ENCODE measurements at places on chromosomes 7 and 10.

GRCh38 chr7:106063024-106063423 is 49.1 kb downstream of the SYPL1 start:
- DNase-seq, result no peak

GRCh38 chr10:79173582-79174262 is 105.0 kb downstream of the ZMIZ1 start:
- no peak for DNase-seq

- no peak for DNase-seq
Observed at GRCh38 chr7:43750016-43750887, 8.2 kb upstream of the BLVRA start.

- no peak for DNase-seq
Observed at GRCh38 chr7:82559193-82559805, 115.7 kb upstream of the CACNA2D1 start.

DNA sequence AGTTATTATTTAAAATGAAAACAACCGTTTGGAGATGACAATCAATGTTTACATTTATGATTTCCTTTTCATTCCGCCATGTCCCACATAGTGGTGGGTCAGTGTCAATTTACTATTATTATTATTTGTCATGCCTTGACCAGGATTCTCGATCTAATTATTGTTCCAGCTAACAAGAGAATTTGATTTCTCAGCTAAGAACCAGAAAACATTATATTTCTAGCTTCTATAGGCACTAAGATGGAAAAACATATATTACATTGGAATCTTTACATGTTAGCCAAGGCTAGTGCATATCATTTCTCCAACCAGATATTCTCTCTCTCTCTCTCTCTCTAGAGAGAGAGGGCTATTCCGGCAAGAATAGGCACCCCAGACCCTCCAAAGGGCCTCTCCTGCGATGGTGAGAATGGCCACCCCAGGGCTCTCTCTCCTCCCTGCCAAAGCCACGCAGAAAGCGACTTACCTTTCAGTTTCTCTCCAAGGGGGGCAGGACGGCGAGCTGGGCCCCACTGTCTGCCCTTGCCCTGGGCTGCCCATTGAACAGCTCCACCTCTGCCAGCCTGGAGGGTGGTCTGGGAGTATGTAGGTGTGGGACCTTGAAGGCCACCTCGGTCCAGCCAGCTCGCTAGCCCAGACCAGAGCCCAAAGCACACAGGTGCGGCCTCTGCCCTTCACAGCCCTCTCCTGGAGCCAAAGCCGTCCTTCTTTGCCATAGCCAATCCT is 2.4 kb downstream of the HOXA3 start:
- no peak for DNase-seq

DNA sequence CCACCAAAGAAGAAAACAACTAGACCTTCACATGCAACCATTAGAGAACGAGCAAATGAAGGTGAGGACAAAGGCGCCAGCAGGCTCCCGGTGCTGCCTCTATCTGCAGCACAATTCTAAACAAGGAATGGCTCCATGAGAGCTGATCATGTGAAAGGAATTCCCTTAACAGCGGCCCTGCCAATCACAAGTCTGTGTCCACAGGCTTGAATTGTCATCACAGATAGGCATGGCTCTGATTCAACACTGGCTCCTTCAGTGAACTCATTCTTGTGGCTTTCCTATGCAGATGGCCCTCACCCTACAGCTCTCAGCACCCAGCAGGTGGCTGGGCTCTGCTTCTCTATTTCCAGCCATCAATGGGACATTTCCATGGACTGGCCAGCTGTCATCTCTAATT is 36.2 kb downstream of the LAMB1 start:
- peak; percentile 70 for DNase-seq

DNA sequence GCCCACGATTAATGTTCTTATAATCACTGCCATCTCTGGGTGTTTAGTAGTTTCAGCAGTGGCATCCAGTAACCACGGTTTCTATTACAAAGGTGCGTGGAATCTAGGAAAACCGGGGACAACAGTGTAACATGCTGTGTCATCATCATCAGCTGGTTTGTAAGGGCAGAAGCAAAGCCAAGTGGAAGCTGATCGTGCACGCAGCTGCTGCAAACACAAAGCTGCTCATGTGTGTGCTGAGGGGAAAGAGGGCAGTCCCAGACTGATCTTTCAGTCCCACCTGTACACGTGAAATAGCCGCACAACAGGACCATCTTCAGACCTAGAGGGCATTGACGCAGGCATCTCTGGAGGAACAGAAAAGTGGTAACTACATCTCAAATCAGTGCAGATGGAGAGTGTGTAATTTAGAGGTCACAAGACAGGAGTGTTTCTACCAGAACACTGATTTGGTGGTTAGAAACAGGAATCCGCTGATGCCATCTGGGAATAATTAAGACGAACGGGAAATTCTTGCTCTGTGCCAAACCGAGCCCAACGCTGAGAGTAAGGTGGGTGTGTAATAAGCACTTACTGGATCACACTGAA is 13.4 kb downstream of the ANKRD16 start:
- no peak for DNase-seq

DNA sequence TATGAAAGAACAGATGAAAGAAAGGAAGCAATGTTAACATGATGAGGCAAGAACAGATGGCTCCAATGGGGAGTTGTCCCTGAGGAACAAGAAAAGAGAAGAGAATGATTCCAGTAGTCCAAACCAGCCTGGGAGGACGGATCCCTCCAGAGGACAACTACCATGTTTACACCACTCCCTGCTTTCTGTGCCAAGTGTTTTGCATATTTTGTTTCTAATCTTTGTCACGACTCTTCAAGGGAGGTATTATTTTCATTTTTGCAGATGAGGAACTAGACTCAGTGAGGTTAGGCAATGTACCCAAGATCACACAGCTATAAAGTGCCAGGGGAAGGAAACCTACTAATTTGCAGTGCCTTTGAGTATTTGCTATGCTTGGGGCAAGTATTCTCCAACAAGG is 116.2 kb downstream of the PARP12 start:
- no peak for DNase-seq

- DNase-seq, result no peak
Observed at GRCh38 chr10:70355051-70356021, 27.1 kb downstream of the LRRC20 start.

DNA sequence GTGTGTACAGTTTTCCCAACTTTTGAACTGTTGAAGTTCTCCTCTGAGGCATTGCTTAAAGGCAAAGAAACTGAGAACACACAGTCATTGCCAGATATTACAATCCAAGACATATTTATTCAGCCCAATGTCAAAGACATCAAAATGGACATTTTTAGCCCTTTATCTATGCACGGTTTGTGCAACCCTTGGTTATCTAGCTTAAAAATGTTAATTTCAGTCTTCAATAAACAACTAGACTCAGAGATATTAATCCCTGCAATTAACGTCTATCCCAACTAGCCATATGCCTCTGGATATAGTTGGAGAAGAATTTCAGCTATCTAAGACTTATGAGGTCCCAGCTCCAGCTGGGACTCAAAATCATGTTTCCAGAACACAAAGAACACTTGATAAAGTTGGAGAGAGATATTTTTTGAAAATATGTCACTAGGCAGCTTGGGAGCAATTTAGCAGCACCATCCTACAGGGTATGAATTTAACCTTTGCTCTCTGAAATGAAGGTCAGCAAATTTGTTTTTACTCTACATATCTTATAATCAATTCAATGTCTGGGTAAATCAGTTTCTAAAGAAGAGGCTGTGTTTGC is 357.0 kb downstream of the RNLS start:
- DNase-seq, result no peak

- no peak for DNase-seq
Observed at GRCh38 chr7:88315522-88315921, 8.8 kb upstream of the STEAP4 start.

DNA sequence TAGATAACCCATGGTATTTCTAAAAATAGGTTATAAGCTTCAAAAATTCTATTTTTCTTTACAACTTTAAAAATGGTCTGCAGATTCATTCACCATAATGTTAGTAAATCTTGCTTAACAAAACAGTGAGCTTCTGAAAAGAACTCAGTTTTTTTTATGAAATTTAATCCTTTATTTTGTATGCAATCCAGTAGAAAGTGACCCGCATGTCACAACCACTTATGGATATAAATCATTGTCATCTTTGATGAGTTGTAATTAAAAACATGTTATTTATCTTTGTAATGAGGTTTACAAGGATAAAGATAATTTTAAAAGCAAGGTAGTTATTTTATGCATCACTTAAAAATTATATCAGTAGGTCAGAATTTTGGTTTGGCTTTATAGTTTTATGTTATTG is 173.5 kb upstream of the SEMA3A start:
- no peak for DNase-seq

DNA sequence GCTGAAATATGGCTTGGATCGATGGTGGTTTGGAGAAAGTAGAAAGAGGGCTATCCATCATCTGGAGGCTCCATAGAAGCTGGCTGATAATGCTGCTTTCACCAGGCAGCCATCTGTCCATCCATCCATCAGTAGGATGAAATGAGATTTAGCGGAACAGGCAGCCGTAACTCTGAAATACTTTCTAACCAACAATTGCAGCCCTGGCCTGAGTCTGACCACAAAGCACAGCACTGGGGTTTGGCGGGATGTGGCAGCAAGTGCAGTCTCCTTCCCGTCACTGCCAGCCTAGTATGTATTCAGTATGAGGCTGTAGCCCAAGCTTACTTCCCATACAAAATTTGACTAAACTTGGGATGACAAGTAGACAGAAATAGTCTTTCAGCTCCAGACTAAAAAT is 38.0 kb downstream of the R3HCC1L start:
- DNase-seq, result no peak

DNA sequence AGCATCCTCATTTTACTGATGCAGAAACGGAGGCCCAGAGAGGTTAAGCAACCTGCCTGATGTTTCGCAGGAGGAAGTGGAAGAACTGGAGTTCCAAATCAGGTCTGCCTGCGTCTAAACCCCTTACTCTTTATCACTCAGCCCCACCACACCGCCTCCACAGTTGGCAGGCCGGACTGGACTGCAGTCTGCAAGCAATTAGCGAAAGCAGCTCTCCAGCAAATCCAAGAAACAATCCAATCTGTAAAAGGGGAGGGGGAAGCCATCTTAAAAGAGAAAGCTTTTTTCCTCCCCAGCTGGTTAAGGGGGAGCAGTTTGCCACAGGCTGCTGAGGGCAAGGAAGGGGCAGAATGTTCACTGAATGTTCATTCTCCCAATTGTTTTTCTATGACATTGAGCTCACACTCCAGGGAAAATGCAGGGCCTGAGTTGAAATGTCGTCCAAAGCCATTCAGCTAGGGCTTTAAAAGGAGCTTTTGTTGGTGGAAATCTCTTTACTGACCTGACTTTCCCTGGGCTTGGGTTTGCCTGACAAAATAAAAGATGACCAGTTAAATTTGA is 350.1 kb downstream of the RNLS start:
- DNase-seq, result no peak

- peak; percentile 74 for DNase-seq
Observed at GRCh38 chr10:3782451-3783315, 2.3 kb downstream of the KLF6 start.

GRCh38 chr7:104584620-104585019 is 256.2 kb downstream of the LHFPL3 start:
- no peak for DNase-seq

DNA sequence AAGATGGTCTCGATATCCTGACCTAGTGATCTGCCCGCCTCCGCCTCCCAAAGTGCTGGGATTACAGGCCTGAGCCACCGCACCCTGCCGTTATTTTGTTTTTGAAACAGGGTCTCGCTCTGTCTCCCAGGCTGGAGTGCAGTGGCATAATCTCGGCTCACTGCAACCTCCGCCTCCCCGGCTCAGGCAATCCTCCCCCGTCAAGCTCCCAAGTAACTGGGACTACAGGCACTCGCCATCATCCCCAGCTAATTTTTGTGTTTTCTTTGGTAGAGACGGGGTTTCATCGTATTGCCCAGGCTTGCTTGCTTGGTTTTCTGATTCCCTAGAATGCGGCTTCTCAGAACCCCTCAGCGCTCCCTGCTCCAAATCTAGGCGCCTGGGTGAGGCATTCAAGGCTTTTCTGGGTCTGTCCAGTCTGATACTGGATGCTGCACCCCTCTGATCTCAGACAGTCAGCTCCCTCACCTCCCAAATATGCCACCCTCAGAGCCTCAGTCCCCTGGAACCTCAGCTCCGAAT is 1.3 kb downstream of the TFR2 start:
- DNase-seq, result no peak

DNA sequence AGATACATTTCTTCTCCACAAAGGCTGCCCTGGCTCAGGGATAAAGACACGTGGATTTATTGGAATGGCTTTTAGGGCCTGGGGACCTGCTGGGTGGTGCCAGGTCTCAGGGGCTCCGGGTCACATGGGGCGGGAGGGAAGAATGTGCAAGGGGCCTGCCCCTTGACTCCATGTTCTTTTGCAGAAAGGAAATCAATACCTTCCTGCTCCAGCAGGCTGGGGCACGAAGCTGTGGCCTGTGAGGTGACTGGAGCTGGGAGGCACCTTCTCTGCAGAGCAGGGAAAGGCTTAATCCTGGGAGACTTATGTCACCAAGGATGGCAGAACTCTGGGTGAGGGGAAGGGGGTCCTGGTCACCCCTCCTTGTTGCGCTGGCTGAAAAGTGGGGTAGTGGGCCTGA is 42.3 kb upstream of the GNA12 start:
- no peak for DNase-seq

DNA sequence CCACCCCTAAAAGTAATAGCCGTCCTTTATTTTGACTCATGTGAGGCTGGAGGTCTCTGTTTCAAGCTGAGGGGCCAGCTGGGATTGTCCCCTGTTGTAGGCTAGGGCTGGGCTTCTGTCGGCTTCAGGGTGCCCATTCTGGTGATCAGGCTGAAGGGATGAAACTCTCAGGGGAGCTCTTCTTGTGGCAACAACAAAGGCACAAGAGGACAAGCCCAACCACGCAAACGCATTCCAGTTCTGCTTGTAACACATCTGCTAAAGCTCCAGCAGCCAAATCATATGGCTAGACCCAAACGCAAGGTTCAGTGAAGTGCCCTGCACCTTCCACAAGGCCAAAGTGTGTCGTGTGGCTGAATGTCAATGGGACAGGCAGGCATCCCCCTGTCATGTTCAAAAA is 405.7 kb downstream of the INHBA start:
- DNase-seq, result no peak

DNA sequence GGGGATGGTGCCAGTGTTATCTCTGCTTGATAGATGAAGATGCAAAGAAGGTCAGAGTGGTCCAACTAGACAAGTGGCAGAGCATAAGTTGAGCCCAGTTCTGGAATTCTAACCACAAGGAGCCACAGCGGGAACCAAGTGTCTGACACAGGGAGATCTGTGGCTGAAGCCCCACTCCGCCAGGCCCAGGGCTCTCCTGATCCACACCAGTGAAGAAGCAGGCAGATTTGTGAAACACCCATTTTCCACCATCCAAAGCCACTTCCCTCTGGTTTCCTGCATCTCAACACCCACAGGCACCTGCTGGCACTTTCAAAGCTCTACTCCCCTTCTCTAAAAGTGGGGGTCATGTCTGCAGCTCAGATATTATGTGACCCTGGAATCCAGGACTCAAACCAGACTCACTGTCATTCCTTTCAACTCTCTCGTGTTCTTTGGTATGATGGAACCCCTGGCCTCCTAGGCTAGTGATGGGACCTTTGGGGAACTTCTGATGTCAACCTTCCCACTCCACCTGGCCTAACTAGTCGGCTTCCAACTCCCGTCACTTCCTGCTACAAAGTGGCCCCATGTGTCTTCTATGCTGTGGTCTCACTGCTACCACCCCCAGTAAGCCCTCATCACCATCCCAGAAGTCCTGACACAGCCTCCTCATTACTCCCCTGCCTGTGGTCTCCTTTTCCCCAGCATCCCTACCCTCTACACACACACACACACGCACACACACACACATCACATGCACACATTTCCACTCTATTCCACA is 177.6 kb downstream of the GRID1 start:
- DNase-seq, result no peak

Data from hepatic stellate cell (primary cell).